ENCODE measurements at places on chromosomes 7 and 10.
A peak's percentile ranks its signal among the peaks of the same experiment; 100 is the strongest.

GRCh38 chr10:64486149-64486548, 964.9 kb downstream of the REEP3 start:
- DNase-seq, result peak; percentile 83

- DNase-seq, result no peak
Observed at GRCh38 chr7:36787933-36788378, 63.7 kb upstream of the AOAH start.

GRCh38 chr10:88408096-88408495, 175.0 kb downstream of the RNLS start:
- no peak for DNase-seq

DNA sequence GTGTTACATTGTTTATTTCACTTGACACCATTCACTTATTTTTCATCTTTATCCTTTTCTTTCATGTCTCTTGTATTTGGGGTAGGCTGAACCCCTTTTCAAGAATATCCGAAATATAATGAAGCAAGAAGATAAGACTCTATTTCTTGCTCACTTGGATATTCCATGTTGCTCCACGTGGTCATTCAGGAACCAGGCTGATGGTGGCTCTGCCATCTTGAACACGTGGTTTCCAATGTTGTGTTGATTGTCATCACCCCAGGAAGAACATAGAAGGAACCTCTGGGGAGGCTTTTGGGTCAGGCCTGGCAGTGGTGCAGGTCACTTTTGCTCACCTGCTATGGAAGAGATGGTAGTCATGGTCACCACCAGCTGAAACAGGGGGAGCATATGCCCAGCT, 9.3 kb upstream of the GALNTL5 start:
- no peak for DNase-seq

- DNase-seq, result no peak
Observed at GRCh38 chr7:70354409-70355169, 756.3 kb downstream of the AUTS2 start.

- no peak for DNase-seq
Observed at GRCh38 chr7:4791101-4791737, 15.8 kb downstream of the AP5Z1 start.

DNA sequence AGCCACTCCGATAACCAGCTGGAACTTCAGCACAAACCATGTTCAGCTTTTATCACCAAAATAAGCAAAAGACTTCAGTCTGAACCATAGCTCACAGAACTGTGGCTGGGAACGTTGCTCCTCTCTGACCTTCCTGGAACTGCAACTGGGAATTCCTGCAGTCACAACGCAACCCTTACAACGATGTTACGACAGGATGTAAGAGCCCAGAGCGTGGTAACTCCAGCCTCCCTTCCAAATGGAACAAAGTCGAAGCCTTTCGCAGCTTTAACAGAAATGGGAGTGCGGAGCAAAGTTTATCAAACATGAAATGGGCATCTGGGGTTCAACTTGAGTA, 162.6 kb downstream of the ADAM12 start:
- no peak for DNase-seq

- peak; percentile 20 for DNase-seq
Observed at GRCh38 chr10:44183667-44184632, 200.9 kb downstream of the CXCL12 start.

GRCh38 chr10:7945034-7945433, 109.5 kb upstream of the GATA3 start:
- DNase-seq, result no peak

- no peak for DNase-seq
Observed at GRCh38 chr7:34728156-34728555, 70.1 kb downstream of the NPSR1 start.

GRCh38 chr10:9501944-9502343, 1447.5 kb downstream of the GATA3 start:
- DNase-seq, result no peak

- DNase-seq, result no peak
Observed at GRCh38 chr7:139561-140243, 52.7 kb upstream of the FAM20C start.

GRCh38 chr10:98154076-98154475, 19.6 kb downstream of the R3HCC1L start:
- DNase-seq, result no peak

DNA sequence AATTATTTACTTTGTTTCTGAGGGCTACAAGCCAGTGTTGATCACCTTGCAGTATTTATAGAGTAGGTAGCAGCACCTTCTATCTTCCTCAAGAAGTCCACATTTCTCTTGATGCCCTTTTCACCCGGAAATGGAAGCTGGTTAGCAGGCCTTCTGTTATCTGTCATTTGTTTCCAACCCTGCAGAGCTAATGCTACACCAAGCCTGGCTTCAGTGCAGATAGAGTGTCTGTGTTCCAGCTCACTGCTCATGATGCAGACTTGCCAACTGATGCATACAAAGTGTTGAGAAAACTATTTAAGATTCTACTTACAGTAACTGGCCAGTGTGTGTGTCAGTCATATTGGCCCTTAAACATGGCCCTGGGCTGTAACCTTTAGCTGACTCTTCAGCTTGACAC, 301.0 kb downstream of the LHFPL3 start:
- no peak for DNase-seq

DNA sequence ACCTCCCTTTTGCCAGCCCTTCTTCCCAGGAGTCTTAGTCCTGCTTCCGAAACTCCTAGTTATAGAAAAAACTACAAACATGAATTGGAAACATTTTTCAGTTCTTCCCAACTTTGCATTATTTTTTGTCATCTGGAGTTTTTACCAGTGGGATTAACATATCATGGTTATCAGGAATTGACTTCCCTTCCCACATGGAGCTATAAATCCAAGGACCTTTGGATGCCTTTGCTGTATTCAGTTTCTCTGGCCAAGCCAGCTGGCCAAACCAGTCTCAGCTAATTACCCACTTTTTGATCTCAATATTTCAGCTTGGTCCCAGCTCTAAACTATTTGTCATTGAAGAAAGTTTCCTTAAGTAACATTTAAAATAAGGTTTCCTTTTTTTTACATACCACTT, 570.6 kb downstream of the SORCS1 start:
- no peak for DNase-seq

- peak; percentile 47 for DNase-seq
Observed at GRCh38 chr10:99612167-99612831, 7.9 kb downstream of the SLC25A28 start.

DNA sequence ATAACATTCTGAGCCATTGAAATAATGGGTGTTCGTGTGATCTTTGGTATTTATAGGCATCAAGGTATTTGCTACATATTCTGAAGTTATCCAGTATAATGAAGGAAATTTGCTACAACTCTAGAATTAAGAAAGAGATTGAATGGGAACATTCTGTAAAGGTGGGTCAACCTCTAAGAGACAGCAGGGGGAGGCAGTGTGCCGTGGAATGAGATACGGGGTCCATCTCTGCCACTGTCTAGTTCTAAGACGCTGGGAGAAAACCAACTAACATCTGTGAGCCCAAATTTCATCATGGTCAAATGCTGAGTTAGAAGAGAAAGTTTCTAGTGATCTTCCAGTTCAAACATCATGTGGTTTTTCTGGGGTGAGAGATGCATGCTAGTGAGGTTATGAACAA, 368.9 kb downstream of the SORCS1 start:
- peak; percentile 20 for DNase-seq

Measured in HS-5 (cell line).